Hindlimb muscle (tissue), 1 donor: ENCODE measurements at places on chromosomes 6 and 20. TPM values are rescaled to one million over a fixed set of nuclear protein-coding genes. Genes with fewer than 3 reads are reported as not detected.

Gene CD164
- polyA plus RNA-seq, result 220 TPM

Gene C20orf96
- polyA plus RNA-seq, result 11.1 TPM

Gene NHSL1
- 37.3 TPM for polyA plus RNA-seq

Gene PLCB1
- 15.9 TPM for polyA plus RNA-seq

Gene ZC2HC1B
- not detected for polyA plus RNA-seq

Gene MAP3K5
- 3.1 TPM for polyA plus RNA-seq

Gene TCF21
- polyA plus RNA-seq, result 0.04 TPM

Gene PKIB
- polyA plus RNA-seq, result 0.44 TPM

Gene C6orf132
- polyA plus RNA-seq, result 0.52 TPM

Gene EDN3
- polyA plus RNA-seq, result 33.9 TPM

Gene MAP3K7
- 35.9 TPM for polyA plus RNA-seq

Gene TTLL9
- 0.25 TPM for polyA plus RNA-seq

Gene TULP1
- polyA plus RNA-seq, result 1.9 TPM

Gene MUCL3
- not detected for polyA plus RNA-seq

Gene PDE10A
- polyA plus RNA-seq, result 6.3 TPM

Gene SRSF12
- polyA plus RNA-seq, result 3.1 TPM

Gene HNF4A
- 0.04 TPM for polyA plus RNA-seq

Gene MATN4
- 0.45 TPM for polyA plus RNA-seq

Gene RSPH9
- 0.79 TPM for polyA plus RNA-seq

Gene KHDRBS2
- not detected for polyA plus RNA-seq

Gene ACSS1
- polyA plus RNA-seq, result 24.4 TPM

Gene KCNK16
- not detected for polyA plus RNA-seq

Gene EMILIN3
- polyA plus RNA-seq, result 19.7 TPM

Gene KIZ
- 17.7 TPM for polyA plus RNA-seq

Gene CPXM1
- polyA plus RNA-seq, result 46.8 TPM

Gene B3GAT2
- 1.2 TPM for polyA plus RNA-seq
